ENCODE measurements at places on chromosomes 5 and 9.

- peak; percentile 71 for DNase-seq
Measured at GRCh38 chr5:154683101-154683880, 71.9 kb upstream of the LARP1 start.

- DNase-seq: peak; percentile 48
Measured at GRCh38 chr5:59275510-59276324, 617.8 kb downstream of the PDE4D start.

GRCh38 chr5:10599862-10600284 lies 36.0 kb downstream of the ANKRD33B start:
- peak; percentile 22 for DNase-seq

- DNase-seq: no peak
Measured at GRCh38 chr5:122907276-122907675, 61.9 kb downstream of the SNX24 start.

DNA sequence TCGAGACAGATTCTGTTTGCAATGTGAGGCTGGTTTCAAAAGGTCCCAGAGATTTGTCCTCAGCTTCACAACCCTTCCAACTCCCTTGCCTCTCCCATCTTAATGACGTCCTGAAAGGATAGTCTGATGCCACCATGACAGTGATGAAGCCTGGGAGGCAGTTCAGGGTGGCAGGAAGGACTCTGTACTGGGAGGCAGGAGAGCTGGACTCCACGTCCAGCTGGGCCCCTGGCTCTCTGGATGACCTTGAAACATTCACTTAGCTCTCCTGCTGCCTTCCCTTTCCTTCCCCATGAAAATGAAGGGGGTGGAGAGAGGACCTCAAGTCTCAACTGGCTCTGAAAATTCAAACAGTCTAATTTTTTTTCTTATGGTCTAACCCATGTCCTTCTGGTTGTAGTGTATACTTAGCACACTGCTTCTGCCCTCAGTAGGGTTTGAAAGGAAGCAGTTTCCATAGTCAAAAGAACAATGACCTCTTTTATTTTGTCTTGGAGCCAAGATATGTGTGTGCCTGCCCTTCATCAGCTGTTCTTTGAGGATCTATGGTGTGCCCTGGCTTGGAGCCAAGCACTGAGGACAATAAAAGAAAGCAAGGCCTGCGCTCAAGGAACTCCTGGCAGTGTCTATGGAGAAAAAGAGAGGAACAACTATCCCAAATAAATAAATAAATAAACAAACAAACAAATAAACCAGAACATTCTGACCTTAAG lies 188.3 kb downstream of the GRIA1 start:
- no peak for DNase-seq

- DNase-seq: no peak
Measured at GRCh38 chr9:18849270-18849669, 183.7 kb downstream of the SAXO1 start.

- no peak for DNase-seq
Measured at GRCh38 chr5:168611165-168611564, 32.0 kb upstream of the PANK3 start.
